Right ventricle myocardium inferior (tissue), 1 donor: ENCODE measurements at places on chromosomes 11 and 22.
A peak's percentile ranks its signal among the peaks of the same experiment; 100 is the strongest.

DNA sequence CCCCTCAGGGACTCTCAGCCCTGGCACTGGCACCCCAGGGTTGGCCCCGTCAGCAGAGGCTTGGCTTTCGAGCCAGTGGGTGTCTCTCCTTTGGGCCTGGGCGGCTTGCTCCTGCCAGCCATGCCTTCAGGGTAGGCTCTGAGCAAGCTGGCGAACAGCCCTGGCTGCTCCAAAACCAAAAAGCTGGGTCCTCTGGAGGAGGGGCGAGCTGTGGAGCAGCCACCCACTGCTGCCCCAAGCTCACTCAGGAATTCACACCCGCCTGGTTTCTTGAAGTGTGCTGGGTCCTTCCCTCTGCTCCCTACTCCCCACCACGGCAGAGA is 6.2 kb downstream of the YDJC start:
- DNase-seq = no peak

DNA sequence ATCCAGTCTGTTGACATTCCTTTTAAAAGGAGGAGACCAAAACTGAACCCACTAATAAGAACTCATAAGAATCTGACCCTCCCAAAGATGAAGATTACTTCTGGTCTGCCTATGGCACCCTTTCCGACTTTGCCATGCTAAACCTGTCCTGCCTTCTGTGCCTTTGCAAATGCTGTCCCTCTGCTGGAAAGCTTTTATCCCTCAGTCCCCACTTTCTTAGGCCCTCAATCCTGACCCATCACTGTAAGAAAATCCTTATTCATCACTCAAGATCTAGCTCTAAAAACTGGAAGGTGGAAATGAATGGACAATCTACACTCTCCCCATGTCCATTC is 10.4 kb downstream of the MPZL3 start:
- no peak for DNase-seq

GRCh38 chr11:116342148-116342547 is 430.6 kb downstream of the BUD13 start:
- DNase-seq = no peak

- no peak for DNase-seq
Measured at GRCh38 chr11:3971756-3972404, 116.4 kb downstream of the STIM1 start.

- no peak for DNase-seq
Measured at GRCh38 chr22:39942439-39943230, 17.6 kb upstream of the TMA7B start.

GRCh38 chr11:13320688-13321087 is 43.1 kb downstream of the BMAL1 start:
- no peak for DNase-seq

- no peak for DNase-seq
Measured at GRCh38 chr11:77301510-77301909, at the start of gene GDPD4. Gene GDPD4 (minus strand): TSS chr11:77301686. CDS start chr11:77285137, 16,549 bp downstream.

- DNase-seq = no peak
Measured at GRCh38 chr11:88480223-88480622, 142.7 kb upstream of the CTSC start.

DNA sequence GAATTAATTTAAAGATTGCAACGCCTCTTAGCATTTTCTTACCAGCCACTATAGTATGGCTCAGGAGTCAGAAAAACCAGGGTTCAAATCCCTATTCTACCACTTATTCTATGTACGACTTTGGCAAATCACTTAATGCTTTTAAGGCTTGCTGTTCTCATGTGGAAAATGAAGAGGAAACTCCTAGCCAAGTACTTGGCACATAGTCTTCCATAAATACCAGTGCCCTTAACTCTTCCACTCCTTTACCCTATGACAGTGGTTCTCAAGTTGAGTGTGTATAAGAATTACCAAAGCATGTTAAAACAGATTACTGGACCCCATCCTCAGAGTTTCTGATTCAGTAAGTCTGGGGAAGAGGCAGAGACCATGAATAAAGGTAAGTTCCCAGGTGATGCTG is 107.6 kb downstream of the RBFOX2 start:
- no peak for DNase-seq

DNA sequence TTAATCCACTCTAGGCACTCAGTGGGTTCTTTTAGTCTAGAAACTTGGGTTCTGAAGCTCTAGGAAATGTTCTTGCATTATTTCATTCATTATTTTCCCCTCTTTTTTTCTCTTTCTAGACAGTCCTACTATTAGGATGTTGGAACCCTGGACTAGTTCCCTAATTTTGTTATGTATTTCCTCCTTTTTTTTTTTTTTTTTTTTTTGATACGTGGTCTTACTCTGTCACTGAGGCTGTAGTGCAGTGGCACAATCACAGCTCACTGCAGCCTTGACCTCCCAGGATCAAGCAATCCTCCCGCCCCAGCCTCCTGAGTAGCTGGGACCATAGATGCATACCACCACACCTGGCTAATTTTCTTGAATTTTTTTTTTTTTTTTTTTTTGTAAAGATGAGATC is 9.4 kb downstream of the UPB1 start:
- DNase-seq = no peak

GRCh38 chr11:129973068-129973467 is 29.6 kb downstream of the PRDM10 start:
- no peak for DNase-seq

DNA sequence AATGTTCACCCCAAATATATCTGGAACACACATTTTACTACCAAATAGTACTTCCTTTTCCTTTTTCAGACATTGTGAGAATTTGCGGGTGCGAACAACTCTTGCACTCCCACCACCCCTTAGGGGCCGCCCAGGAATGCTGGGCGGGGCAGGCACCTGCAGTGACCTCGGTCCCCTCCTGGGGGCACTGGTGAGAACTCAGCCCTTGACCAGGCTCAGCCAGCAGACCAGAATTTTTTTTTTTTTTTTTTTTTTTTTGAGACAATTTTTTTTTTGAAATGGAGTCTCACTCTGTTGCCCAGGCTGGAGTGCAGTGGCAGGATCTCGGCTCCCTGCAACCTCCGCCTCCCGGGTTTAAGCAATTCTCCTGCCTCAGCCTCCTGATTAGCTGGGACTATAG is 75.8 kb downstream of the ARHGAP8 start:
- DNase-seq = no peak

- DNase-seq = peak; percentile 69
Measured at GRCh38 chr11:829847-830294, 2.2 kb downstream of the CRACR2B start.

DNA sequence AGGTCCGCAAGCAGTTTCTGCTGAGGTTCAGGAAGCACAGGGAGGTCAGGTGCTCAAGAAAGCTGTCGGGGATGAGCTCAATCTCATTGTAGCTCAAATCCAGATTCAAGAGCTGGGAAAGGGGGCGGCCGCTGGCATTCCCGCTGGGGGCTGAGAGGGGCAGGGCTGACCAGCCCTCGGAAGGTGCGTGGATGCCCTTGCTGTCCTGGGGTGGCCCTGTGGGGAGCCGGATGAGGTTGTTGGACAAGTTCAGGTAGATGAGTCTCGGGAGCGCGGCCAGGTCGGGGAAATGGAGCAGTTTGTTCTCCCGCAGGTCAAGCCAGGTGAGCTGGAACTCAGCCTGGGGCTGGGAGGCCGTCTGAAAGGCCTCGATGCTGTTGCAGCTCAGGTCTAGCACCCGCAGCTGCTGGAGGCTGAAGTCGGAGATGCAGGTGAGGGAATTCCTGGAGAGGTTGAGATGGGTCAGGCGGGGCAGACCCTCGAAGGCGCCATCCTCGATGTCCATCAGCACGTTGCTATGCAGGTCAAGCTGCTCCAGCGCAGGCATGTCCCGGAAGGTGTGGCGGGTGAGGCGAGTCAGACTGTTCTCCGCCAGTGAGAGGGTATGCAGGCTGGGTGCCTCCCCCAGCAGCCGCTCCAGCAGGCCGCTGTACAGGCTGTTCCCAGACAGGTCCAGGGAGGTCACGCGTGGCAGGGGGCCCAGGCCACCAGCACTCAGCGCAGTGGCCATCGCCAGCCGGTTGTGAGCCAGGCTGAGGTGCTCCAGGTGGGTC is 9.8 kb downstream of the LRRC32 start:
- peak; percentile 63 for DNase-seq

GRCh38 chr11:58928691-58929090 is 10.6 kb upstream of the GLYATL1 start:
- DNase-seq = no peak

- no peak for DNase-seq
Measured at GRCh38 chr11:12764187-12764914, 90.1 kb downstream of the TEAD1 start.

GRCh38 chr22:24893341-24894070 is 53.0 kb downstream of the LHFPL7 start:
- DNase-seq = no peak

- no peak for DNase-seq
Measured at GRCh38 chr22:17514084-17514483, 49.2 kb upstream of the SLC25A18 start.

GRCh38 chr11:17598700-17599459 is 51.8 kb downstream of the OTOG start:
- DNase-seq = no peak

DNA sequence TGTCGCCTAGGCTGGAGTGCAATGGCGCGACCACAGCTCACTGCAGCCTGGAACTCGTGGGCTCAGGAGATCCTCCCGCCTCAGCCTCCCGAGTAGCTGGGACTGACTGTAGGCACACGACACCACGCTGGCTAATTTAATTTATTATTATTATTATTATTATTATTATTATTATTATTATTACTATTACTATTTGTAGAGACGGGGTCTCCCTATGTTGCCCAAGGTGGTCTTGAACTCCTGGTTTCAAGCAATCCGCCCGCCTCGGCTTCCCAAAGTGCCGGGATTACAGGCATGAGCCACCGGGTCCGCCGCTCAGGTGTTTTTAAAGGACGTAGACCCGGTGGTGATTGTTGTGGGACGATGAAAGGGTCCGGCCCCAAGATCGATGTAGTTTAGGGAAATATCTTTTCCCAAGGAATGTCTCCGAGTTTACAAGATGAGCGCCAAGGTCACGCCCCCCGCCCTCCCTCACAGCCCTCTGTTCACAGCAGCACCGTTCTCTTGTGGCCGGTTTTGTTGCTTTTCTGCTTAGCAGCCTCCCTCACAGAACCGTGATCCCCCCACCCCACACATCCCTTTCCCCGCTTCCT is 728 bp upstream of the POGLUT3 start:
- peak; percentile 67 for DNase-seq

- DNase-seq = no peak
Measured at GRCh38 chr11:27421819-27422494, 50.6 kb downstream of the LGR4 start.

- no peak for DNase-seq
Measured at GRCh38 chr11:59186130-59186594, 14.2 kb downstream of the DTX4 start.

- no peak for DNase-seq
Measured at GRCh38 chr11:73945396-73945795, 5.4 kb upstream of the DNAJB13 start.

DNA sequence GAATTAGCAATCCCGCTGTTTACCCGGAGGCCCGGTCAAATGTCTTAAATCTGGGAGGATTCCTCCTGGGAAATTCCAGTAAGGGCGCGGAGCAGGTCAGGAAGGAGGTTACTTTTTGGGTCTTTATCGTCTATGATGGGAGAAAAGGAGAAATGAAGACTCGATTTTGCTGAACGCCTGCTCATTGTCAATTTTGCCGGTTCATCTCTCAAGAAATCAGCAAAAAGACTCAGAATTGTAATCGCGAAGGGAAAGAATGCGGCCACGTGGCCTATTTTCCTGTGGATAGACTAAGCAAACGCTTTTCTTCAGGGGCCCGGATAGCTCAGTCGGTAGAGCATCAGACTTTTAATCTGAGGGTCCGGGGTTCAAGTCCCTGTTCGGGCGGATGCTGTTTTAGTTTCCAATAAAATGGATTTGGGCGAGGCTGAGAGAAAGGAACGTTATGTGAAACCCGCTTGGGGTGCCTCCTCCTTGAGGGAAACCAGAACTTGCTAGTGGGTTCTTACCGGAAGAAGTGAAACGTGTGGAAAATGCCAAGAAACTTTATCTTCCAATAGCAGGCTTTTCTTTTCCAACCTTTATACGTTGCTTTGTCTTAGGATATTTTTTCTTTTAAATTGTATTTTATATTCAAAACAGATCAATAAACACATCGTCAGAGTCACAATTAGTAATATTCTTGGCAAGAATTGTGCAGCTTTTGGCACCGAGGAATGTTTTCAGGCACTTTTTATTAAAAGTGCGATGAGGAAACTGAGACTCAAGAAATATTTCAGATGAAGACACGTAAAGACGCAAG is 45.0 kb downstream of the OR4D9 start:
- DNase-seq = no peak

DNA sequence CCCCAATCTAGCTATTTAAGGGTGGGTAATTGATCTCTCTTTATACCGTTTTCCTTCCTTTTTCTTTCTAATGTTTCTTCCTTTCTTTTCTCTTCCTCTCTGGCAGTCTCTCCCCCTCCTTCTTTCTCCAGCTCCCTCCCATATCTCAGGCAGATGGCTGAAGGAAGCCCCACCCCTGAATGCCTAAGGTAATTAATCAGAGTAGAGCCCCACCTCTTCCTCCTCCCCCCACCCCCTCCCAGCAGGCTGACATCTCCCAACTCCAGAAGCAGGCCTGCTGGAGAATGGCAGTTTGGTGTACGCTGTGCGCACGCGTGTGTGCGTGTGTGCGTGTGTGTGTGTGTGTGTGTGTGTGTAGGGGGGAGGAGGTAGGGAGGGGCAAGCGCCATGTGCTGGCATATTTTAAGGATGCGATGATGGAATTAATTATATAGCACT is 122.6 kb downstream of the APOL5 start:
- peak; percentile 90 for DNase-seq

- DNase-seq = no peak
Measured at GRCh38 chr22:50018608-50019285, 6.2 kb upstream of the IL17REL start.

DNA sequence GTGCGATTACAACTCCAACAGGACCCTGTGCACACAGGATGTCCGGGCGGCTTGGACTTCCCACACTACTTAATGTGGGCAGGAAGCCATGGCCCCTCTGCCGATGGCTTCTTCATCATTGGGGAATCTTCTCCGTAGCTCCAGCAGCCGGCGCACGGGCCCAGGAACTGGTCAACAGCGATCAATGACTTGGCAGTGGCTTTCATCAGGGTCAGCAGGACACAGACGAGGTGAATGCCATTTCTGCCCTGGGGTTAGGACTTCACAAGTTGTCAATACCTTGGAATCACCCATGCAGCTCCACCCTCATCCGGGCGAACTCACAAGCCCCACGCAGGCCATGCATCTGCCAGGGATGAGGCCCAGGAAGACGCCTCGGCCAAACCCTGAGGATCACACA is 645.7 kb downstream of the BRD1 start:
- peak; percentile 51 for DNase-seq

GRCh38 chr11:35629914-35630313 is 11.7 kb downstream of the FJX1 start:
- no peak for DNase-seq

DNA sequence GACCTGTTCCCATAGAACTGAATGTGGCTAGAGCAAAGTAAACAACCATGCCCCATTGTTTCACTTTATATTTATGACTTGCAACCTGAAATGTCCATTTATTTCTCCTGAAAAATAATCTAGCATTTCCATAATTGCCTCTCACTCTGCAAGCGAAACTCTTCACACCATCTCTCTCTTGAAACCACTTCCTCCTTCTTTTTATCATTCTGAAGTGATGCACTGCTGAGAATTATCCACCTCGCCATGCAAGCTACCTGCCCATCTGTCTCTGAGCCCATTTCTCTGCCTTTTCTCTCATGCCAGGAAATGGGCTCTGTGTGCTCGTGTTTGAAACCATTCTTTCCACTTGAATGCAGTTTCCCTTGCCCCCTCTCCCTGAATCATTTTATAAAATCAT is 13.5 kb downstream of the MRGPRX3 start:
- DNase-seq = no peak
